Thoracic aorta endothelial cell (primary cell): ENCODE measurements at places on chromosomes 12 and 14. TPM values are rescaled to one million over a fixed set of nuclear protein-coding genes. Genes with fewer than 3 reads are reported as not detected.

Gene PPP4R4
- under 0.01 TPM in 2 replicates for total RNA-seq

Gene NANOG
- not detected in 2 replicates for total RNA-seq

Gene TSPAN11
- 1.9 and 3.2 TPM in 2 replicates for total RNA-seq

Gene CFAP251
- 3.6 and 4.3 TPM in 2 replicates for total RNA-seq

Gene SLC38A4
- total RNA-seq, result under 0.01 and 0.07 TPM in 2 replicates

Gene PLCZ1
- 0.27 TPM in 1 of 2 replicates, not detected in the other for total RNA-seq

Gene GLS2
- 0.13 and 0.22 TPM in 2 replicates for total RNA-seq

Gene OR4M1
- not detected in 2 replicates for total RNA-seq

Gene NGB
- not detected in 2 replicates for total RNA-seq

Gene SETD1B
- total RNA-seq, result 5.7 and 8.0 TPM in 2 replicates

Gene PRR4
- total RNA-seq, result 1.9 and 2.3 TPM in 2 replicates

Gene POMT2
- total RNA-seq, result 14.9 and 16.0 TPM in 2 replicates

Gene USP44
- 0.27 and 1.7 TPM in 2 replicates for total RNA-seq

Gene TMPRSS12
- not detected in 2 replicates for total RNA-seq

Gene POTEG
- not detected in 2 replicates for total RNA-seq

Gene ASIC1
- total RNA-seq, result 0.27 and 1.1 TPM in 2 replicates

Gene CCDC196
- not detected in 2 replicates for total RNA-seq

Gene SERPINA10
- total RNA-seq, result not detected in 2 replicates

Gene KITLG
- 26.2 and 48.5 TPM in 2 replicates for total RNA-seq

Gene PPM1H
- total RNA-seq, result 2.0 and 2.8 TPM in 2 replicates

Gene ADAMTS20
- total RNA-seq, result not detected in 2 replicates

Gene DNAH10
- total RNA-seq, result under 0.01 and 0.07 TPM in 2 replicates

Gene PNP
- total RNA-seq, result 298 and 424 TPM in 2 replicates

Gene PLEKHA5
- 21.8 and 25.7 TPM in 2 replicates for total RNA-seq
